ENCODE measurements at places on chromosomes 2 and 18. TPM values are rescaled to one million over a fixed set of nuclear protein-coding genes. Genes with fewer than 3 reads are reported as not detected.

- H3K27ac ChIP-seq = no peak overlapping the region
- H3K27me3 ChIP-seq = no peaks in the 10 kb centered on the region
- no peaks in the 10 kb centered on the region for H3K36me3 ChIP-seq
- peaks cover 12% of the 10 kb centered on the region for H3K4me1 ChIP-seq
- peak; percentile 58 for DNase-seq
These were observed 51.7 kb downstream of the AGAP1 start for GRCh38 chr2:235545339-235546150.

Gene COLEC12
- 108 TPM for total RNA-seq

GRCh38 chr2:150663143-150663542 is 175.7 kb upstream of the RND3 start:
- H3K4me1 ChIP-seq = no peaks in the 10 kb centered on the region
- no peaks in the 10 kb centered on the region for H3K27me3 ChIP-seq
- no peak overlapping the region for H3K27ac ChIP-seq
- no peak for DNase-seq
- no peaks in the 10 kb centered on the region for H3K36me3 ChIP-seq

DNA sequence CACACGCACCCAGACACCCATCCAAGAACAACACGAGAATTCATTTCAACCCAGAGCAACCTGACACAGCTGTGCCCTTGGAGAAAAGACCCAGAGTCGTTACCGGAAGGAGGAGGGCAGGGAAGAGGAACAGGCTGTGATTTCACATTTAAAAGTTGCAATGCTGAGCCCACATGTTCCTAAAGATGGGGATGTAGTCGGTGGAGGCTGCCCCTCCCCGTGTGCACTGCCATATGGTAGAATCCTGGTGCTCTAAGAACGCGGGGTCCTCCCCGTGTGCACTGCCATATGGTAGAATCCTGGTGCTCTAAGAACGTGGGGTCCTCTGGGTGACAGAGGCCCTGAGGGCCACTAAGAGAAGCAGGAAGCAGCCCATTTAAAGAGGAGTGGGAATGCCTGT is 10.9 kb downstream of the MTERF4 start:
- no peak overlapping the region for H3K27ac ChIP-seq
- no peak overlapping the region for H3K4me3 ChIP-seq
- no peak for DNase-seq

DNA sequence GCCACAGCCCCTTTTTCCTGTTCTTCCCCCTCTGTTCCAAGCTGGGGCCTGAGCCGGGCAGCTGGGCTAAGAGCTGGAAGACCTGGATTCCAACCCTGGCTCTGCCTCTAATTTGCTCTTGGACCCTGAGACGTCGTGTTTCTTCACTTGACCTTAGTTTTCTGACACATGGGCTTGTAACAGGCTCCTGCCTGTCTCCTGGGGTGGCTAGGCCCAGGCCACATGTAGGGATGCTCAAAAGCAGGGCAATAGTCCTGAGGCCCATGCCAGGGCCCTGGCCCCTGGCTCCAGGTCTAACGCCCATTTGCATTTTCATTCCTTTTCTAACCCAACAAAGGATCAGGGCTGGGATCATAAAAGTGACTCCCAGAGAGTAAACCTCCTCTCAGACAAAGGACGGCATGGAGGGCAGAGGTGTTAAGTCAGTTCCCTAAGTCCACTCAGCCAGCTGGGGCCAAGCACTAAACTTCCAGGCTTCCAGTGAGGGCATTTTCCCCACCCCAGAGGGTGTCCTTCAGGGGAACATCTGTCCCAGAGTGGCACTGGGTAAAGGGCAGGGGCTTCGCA is 16.6 kb upstream of the DNMT3A start:
- DNase-seq = no peak
- H3K4me1 ChIP-seq = peaks cover 2% of the 10 kb centered on the region
- H3K36me3 ChIP-seq = no peaks in the 10 kb centered on the region
- H3K27ac ChIP-seq = no peak overlapping the region
- no peaks in the 10 kb centered on the region for H3K27me3 ChIP-seq

DNA sequence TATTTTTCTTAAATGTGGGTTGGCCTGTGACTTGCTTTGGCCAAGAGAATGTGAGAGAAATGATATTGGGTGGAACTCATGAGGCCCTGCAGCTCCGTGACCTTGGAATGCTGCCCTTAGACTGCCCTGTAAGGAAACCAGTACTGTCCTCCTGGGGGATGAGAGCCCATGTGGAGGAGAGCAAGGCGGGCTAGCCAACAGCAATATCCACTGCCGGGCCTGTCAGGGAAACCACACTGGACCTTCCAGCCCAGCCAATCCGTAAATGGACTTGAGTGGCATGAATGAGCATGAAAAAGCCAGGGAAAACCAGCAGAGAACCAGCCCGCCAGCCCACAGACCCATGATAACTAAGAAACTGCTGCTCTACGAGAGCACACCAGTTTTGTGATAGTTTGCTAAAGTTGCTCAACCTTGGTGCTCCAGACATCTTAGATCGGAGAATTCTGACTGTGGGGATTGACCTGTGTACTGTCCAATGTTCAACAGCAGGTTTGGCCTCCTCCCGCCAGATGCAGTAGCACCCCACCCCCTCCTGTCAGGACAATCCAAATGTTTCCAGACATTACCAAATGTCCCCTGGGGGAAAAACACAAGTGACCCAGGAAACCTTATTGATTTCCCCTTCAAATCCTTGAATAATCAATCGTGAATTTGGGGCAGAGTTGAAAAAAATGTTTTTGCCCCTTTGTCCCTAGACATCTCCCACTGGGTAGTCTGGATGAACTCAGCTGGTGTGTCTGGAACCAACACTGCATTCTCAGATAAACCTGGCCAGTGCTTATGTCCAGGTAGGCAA is 27.2 kb downstream of the ALPK2 start:
- DNase-seq = no peak
- H3K4me3 ChIP-seq = no peak overlapping the region
- no peak overlapping the region for H3K27ac ChIP-seq
- H3K27me3 ChIP-seq = no peaks in the 10 kb centered on the region
- H3K4me1 ChIP-seq = peaks cover 3% of the 10 kb centered on the region
